Left ventricle myocardium superior (tissue), 1 donor: ENCODE measurements at places on chromosomes 7 and 10.
A peak's percentile ranks its signal among the peaks of the same experiment; 100 is the strongest.

DNA sequence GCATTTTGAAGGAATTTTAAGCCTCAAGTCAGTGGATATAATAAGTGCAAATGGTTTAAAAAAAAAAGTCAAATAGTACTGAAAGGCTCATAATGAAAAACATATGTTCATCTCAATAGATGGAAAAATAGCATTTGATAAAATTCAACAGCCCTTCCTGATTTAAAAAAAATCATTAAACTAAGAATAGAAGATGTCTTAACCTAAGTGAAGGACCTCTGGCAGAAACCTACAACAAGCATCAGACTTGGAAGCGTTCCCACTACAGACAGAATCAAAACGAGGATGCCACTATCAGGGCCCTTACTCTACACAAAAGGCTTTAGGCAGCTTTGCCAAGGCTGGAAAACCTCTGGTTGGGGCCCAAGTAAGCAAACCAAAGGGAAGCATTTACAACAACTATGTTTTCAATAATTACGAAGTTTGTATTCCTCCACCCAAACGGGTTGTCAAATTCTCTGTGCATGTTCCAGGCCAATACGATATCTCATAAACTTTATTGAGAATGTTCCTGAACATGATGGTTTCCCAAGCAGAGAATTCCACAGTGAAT lies 45.1 kb downstream of the CYTH3 start:
- no peak for DNase-seq

- no peak for DNase-seq
These were observed 214.1 kb downstream of the ADARB2 start for GRCh38 chr10:1523221-1523620.

GRCh38 chr10:30432622-30433305 lies 1.2 kb upstream of the MAP3K8 start:
- DNase-seq = peak; percentile 44

DNA sequence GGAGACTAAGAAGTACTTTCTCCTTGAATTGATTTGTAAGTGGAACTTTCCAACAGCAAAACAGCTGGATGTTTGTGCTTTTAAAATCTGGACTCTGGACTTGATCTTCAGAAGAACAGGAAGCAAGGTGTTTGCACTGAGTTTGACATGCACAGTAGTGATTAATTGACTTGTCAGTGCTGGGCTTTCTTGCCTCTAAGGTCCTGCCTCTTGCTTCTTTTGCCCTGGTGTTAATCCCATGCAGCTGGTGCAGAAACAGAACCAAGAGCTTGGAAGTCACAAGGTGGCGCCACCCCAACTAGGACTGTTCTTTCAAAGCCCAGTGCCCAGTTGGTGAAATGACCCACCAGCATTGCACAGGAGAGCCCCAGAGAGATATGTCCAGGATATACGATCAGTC lies 66.8 kb upstream of the SEPHS1 start:
- DNase-seq = no peak

DNA sequence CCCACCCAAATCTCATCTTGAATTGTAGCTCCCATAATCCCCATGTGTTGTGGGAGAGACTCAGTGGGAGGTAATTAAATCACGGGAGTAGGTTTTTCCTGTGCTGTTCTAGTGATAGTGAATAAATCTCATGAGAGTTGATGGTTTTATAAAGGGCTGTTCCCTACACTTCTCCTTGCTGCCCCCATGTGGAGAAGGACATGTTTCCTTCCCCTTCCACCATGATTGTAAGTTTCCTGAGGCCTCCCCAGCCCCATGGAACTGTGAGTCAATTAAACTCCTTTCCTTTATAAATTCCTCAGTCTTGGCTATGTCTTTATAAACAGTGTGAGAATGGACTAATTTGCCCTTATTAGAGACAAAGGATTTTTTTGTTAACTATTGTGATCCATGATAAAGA lies 48.5 kb upstream of the MKX start:
- DNase-seq = no peak

GRCh38 chr10:12348870-12349628 lies at the start of gene CAMK1D:
CAMK1D (plus strand) TSS chr10:12349547.
- DNase-seq = peak; percentile 87

- no peak for DNase-seq
These were observed 196.4 kb downstream of the GFRA1 start for GRCh38 chr10:116076621-116077020.

- DNase-seq = peak; percentile 72
These were observed 938 bp upstream of the CADPS2 start for GRCh38 chr7:122887198-122887597.

GRCh38 chr7:108086962-108087361 lies 43.2 kb downstream of the LAMB4 start:
- no peak for DNase-seq
